ENCODE measurements at places on chromosomes 7 and 10. TPM values are rescaled to one million over a fixed set of nuclear protein-coding genes. Genes with fewer than 3 reads are reported as not detected.
A peak's percentile ranks its signal among the peaks of the same experiment; 100 is the strongest.

- DNase-seq: peak; percentile 62
Observed at GRCh38 chr10:3907514-3907913, 122.5 kb upstream of the KLF6 start.

- DNase-seq: no peak
Observed at GRCh38 chr10:98446151-98446660, 529 bp downstream of the HPS1 start.

- DNase-seq: no peak
Observed at GRCh38 chr7:117715784-117716445, 157.3 kb downstream of the CTTNBP2 start.

The AGMO gene
- total RNA-seq: 0.36 TPM

- no peak for DNase-seq
Observed at GRCh38 chr10:53597835-53598251, 825.3 kb upstream of the MBL2 start.

The ZC3HAV1L gene
- total RNA-seq: 3.4 TPM

The GHRHR gene
- not detected for total RNA-seq

- DNase-seq: no peak
Observed at GRCh38 chr10:67790534-67791408, 47.2 kb downstream of the DNAJC12 start.

GRCh38 chr10:12907656-12908055, 93.9 kb downstream of the CCDC3 start:
- no peak for DNase-seq

- DNase-seq: no peak
Observed at GRCh38 chr10:69215405-69216171, 4.5 kb upstream of the HKDC1 start.

GRCh38 chr10:122191936-122192541, 79.1 kb upstream of the BTBD16 start:
- no peak for DNase-seq

DNA sequence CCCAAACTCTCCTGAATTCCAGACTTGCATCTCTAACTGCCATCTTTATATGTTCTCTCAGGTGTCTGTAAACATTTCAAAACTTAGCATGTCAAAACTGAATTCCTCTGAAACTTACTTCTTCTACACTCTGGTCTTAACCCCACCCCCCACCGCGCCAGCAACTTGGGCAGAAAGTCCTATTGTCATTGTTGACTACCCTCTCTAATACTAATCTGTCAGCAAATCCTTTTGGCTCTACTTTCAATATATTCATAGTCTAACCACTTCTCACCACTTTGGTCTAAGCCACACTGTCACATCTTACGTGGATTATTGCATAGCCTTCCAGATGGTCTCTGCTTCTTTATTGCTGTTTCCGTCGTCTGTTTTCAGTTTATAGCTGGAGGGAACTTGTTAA, 86.6 kb downstream of the AHCYL2 start:
- no peak for DNase-seq

Data from left ventricle myocardium inferior (tissue), 1 donor.